Stimulated activated CD4-positive, alpha-beta T cell treated with anti-CD3 and anti-CD28 coated beads, Interleukin-1b, Interleukin-23, amount 100 ng/mL, for 1 hour (primary cell): ENCODE measurements at places on chromosomes 2 and 18.

DNA sequence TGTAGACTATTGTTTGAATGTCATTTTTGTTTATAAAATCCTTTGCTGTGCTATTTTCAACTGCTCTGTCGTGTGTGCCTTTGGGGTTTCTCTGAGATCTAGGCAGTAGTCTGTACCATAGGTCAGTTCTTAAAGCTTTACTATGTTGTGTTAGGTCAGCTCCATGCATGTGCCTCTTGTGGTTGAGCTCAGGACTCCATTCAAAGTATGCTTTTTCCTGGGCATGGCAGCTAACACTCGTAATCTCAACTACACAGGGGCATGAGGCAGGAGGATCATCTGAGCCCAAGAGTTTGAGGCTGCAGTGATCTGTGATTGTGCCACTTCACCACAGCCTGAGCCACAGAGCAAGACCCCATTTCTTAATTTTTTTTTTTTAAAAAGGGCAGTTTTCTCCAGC is 174.4 kb upstream of the SPHKAP start:
- no peak for DNase-seq

GRCh38 chr2:127085317-127085681 is 21.7 kb downstream of the BIN1 start:
- DNase-seq, result no peak

- DNase-seq, result no peak
These were observed 229.1 kb upstream of the FN1 start for GRCh38 chr2:215664847-215665525.

- no peak for DNase-seq
These were observed 68.4 kb downstream of the POLR1A start for GRCh38 chr2:86037141-86037794.

- DNase-seq, result no peak
These were observed 482.3 kb downstream of the TGIF1 start for GRCh38 chr18:3932276-3932675.

DNA sequence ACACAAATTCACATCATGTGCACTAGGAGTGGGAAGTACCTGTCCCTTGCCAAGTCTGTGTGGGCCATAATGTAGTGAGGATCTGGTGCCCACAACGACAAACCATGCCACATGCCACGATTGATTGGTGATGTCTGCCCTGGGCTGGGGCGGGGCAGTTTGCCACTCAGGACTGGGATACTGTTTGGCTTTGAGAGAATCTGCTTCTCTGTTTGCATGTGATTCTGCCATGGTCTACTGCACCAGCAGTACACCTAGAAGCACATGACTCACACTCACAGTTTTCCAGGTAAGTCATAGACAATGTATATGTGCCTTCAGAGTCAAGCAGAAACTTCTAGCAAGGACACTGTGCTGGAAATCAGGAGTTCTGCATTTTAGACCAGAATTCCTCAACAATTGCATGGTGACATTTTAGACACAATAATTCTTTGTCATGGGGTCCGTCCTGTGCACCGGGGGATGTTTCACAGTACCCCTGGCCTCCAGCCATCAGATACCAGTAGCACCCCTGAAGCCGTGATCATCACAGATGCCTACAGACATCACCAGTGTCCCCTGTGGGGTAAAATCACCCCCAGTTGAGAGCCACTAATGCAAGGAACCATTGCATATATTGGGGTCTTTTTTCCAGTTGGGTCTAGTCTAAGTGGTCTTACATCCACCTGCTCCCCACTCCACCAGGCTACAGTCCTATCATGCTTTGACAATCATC is 278.3 kb downstream of the EIPR1 start:
- DNase-seq, result no peak

DNA sequence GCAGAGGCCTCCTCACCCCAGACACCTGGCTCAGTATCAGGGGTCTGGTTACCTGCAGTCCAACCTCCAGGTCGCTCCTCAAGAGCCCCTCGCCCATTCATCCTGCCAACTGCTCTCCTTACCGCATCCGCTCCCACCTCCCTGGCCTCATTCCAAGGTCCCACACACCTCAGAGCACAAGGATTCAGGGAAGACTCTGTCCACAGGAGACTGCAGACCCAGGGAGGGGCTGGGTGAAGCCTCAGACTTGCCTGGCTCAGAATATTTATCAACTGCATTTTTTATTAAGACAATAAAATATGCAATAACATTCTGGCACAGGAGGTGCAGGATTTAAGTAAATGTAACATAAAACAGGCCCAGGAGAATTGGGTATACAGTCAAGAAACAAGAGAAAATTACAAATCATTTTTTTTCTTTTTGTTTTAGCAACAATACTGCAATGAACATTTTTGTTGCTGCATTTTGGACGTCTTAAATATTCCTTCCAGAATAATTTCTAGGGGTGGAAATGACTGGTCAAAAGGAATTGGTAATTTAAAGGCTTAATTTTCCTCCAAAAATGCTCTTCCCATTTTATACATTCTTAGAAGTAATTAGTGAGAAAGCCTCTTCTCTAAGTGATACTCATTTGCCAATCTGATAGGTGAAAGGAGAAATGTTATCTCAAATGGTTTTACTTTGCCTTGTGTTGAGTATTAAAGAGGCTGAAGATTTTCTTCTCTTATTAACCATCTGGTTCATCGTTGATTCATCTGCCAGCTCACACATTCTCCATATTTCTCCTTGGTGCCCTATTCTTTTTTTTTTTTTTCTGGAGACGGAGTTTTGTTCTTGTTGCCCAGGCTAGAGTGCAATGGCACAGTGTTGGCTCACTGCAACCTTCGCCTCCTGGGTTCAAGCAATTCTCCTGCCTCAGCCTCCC is 42.5 kb downstream of the TEX44 start:
- DNase-seq, result no peak

- DNase-seq, result no peak
These were observed 479.7 kb upstream of the ID2 start for GRCh38 chr2:8202132-8202531.

DNA sequence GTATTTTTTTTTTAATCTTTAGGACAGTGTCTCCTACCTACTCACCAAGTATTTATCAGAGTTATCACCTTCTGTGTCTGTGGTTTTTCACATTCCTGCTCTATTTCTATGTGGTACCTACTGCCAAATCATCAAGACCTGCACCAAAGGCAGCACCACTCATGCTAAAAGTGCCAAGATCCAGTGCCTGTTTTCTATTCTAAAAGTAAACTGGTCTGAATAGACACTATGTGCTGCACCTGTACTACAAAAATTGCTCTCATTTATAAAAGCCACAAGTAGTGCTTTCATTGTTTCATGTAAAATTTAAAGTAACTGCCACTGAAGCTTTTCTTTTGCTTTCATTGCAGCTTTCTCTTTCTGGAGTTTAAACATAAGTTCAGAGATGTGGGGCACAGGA is 103.9 kb upstream of the GULP1 start:
- no peak for DNase-seq

GRCh38 chr2:235447210-235447609 is 46.6 kb upstream of the AGAP1 start:
- DNase-seq, result no peak

DNA sequence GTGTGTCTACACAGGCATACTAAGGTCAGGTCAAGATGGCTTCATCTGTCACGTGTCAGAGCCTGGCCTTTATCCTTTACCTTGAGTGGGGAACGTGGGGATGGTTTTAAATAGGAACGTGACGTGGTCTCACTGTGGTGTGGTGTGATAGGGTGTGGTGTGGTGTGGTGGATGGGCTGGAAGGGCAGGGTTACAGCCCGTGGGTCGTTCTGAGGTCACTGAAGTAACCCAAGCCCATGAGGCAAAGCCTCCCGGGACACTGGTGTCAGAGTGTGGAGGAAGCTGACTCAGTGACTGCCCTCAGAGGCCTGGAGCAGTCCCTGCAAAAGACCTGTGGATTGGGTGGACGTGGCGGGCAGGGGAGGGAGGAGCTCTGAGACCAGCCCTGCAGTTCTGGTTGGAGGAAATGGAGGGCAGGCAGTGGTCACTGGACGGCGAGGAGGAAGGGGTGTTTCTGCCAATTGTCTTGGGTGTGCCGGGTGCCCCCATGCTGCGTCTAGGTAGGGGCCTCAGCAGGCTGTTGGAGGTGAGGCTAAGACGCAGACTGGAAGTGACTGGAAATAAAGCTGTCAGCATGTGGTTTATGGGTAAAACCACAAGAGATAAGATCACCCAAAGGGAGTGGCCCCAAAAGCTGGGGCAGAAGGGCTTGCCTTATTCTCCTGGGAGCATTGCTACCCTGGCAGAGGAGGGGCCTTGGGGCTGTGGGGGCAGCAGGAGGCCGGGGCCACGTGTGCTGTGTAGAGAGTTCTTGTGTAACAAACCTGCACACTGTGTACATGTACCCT is 84.8 kb downstream of the SH3RF3 start:
- peak; percentile 10 for DNase-seq

- no peak for DNase-seq
These were observed 83.1 kb upstream of the NEUROD1 start for GRCh38 chr2:181763423-181763822.

- no peak for DNase-seq
These were observed 54.5 kb downstream of the MAP4K4 start for GRCh38 chr2:101751875-101752619.

- no peak for DNase-seq
These were observed 237.4 kb upstream of the VRK2 start for GRCh38 chr2:57809230-57809629.

DNA sequence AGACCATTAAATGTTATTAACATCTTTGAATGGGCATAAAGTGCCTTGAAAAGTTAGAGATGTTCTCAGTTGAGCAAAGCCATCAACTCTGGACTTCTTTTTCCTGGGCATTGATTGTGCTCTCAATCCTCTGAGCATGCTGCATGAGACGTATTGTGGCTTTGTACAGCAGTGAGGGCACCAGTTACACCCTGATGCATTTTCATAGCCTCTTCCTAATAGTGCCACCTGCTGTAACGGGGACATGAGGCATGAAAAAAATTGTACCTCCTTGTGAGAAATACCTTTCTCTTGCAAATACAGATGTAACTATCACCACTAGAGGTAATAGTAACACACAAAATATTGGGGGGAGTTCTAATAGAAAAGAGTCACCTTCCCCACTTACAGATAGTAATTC is 697.5 kb downstream of the TMEM182 start:
- DNase-seq, result no peak

DNA sequence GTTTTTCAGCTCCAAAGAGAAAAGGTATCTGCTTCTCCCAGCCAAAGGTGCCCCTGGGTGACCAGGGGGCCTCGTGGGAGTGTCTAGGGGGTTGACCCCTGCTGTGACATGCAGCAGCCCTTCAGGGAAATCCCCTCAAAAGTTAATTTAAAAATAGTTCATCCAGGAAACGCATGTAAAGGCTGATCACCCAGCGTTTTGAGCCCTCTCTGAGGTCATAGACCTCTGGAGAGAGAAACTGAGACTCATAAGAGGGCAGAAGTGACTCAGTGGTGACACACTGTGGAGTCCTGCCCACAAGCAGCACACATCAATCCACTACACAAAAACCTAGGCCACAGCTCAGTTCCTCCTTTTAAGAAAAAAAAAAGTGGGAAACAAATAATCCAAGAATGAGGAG is 11.9 kb downstream of the GAL3ST2 start:
- DNase-seq, result no peak

DNA sequence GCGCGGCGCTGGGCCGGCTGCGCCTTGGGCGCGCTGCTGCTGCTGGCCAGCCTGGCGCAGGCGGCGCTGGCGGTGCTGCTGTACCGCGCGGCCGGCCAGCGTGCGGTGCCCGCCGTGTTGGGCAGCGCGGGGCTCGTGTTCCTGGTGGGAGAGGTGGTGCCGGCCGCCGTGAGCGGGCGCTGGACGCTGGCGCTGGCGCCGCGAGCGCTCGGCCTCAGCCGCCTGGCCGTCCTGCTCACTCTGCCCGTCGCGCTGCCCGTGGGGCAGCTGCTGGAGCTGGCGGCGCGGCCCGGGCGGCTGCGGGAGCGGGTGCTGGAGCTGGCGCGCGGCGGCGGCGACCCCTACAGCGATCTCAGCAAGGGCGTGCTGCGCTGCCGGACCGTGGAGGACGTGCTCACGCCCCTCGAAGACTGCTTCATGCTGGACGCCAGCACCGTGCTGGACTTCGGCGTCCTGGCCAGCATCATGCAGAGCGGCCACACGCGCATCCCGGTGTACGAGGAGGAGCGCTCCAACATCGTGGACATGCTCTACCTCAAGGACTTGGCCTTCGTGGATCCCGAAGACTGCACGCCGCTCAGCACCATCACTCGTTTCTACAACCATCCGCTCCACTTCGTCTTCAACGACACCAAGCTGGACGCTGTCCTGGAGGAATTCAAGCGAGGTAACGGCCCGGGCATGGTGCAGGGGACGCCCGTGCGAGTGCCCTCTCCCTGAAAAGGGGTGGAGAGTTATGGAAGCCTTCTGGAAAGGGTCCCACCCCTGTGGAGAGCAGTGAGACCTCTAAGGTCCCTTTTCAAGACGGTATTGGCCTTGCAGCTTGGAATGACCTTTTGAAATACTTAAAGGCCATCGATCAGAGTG is 1.0 kb downstream of the CNNM3 start:
- no peak for DNase-seq

DNA sequence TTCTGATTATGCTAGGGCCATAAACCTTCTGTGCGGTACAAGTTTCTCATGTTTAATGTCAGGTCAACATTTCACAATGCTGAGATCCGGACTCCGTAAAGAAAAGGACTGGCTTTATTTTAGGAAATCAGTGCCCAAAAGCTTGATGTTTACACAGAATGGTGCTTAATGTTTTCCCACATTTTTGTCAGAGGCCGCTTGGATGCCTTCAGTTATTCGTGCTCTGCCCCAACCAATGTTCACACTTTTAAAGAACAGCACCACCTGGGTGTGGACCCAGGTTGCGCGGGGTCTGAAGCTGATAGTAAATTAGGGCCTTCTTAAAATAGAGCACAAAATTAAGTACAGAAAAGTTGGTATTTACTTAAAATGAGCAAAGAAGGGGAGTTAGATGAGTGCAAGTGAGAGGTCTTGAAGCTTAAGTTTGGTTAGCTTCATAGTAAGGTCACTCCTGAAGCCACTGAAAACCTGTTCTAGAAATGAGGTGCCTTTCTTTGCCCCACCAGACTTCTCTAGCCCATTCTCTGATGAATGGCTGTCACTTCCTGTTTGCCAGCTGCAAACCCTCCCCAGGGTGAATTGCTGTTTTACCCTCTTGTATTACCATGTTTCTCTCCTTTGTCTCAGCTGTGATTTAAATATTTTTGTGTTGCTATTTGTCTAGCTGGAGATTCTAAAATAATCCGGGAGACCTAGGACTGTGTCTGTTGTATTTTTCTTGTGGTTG is 20.5 kb downstream of the SLC3A1 start:
- no peak for DNase-seq

DNA sequence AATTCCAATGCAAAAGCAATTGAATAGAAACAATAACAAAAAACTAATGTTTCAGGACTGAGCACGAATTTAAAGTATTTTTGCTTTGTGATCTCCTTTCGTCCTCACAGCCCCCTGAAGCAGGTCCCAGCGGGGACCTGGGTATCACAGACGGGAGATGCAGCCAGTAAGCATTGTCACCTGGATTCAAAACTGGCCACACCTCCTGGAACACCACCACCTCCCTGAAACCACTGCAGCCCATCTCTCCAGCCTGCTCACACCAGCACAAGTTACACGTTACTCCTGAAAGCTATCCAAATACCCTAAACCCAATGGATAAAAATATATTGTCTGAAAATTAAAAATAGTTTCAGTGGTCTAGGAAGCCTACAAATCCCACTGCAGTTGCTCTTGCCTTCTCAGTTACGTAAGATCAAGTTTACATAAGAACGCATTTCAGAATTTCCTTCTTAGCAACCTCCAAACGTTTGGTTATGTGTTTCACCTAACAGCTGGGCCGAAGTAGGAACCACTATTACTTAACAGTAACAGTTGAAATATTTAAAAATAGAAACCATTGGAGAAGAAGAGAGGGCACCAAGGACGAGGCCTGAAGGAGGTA is 178.0 kb downstream of the HDAC4 start:
- DNase-seq, result no peak
